ENCODE measurements at places on chromosomes 3 and 15.
A peak's percentile ranks its signal among the peaks of the same experiment; 100 is the strongest.

GRCh38 chr15:89197503-89197971 lies 23.8 kb downstream of the RLBP1 start:
- DNase-seq: no peak

DNA sequence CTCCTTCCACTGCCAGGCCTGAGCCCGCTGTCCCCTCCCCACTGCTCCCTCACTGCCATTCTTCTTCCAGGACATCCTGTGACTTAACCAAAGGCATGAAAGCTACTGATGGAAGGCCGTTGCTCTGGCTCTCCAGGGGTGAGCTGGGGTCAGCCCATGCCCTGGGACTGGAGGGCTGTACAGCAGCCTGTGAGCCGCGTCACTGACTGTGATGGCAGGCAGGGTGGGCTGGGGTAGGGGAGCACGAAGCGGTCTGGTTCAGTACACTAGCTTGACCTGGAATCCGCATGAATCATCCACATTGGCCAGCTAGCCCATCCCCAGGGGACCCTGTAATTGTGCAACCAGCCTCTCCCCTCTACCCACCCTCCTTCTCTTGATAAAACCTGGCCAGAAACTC lies 30.8 kb downstream of the CORO2B start:
- DNase-seq: no peak

DNA sequence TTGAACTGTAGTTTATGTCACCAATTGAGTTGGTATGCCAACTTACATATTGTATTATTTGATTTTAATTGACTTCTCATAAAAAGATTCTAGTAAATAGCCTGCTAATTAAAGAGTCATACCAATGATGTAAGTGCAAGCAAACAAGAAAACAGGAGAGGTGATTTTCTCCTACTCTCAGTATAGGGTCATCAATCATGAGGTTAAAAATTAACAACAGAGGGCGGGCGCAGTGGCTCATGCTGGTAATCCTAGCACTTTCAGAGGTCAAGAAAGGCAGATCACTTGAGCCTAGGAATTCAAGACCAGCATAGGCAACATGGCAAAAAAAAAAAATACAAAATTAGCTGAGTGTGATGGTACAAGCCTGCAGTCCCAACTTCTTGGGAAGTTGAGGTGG lies 108.7 kb downstream of the MYO9A start:
- no peak for DNase-seq

DNA sequence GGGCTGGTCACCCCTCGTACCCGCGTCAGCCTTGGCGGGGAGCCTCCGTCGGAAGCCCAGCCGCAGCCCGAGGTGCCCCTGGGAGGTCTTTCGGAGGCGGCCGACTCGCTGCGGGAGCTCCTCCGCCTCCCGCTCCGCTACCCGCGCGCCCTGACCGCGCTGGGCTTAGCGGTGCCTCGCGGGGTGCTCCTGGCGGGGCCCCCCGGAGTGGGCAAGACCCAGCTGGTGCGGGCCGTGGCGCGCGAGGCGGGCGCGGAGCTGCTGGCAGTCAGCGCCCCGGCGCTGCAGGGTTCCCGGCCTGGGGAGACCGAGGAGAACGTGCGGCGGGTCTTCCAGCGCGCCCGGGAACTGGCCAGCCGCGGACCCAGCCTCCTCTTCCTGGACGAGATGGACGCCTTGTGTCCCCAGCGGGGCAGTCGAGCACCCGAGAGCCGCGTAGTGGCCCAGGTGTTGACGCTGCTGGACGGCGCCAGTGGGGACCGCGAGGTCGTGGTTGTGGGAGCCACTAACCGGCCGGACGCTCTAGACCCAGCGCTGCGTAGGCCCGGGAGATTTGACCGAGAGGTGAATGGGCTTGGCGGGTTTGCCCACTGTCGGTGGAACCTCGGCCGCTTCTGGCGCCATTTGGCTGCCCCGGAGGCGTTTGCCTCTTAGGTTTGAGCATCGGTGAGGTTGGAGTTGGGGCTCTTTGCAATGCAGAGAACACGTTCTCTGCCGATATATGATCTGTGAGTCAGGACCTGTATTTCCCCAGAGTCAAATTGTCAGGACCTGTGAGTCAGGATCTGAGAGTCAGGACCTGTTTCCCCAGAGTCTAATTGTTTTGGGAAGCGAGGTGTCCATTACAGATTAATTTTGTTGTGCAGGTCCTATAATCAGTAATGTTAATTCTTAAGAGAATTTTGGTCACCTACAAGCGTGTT lies 24.9 kb upstream of the GATM start:
- peak; percentile 92 for DNase-seq

GRCh38 chr3:15964605-15965442 lies 167.0 kb upstream of the ANKRD28 start:
- no peak for DNase-seq

GRCh38 chr3:29771602-29772001 lies 490.7 kb downstream of the RBMS3 start:
- no peak for DNase-seq

GRCh38 chr3:72558001-72558400 lies 290.2 kb downstream of the SHQ1 start:
- no peak for DNase-seq

GRCh38 chr3:74315291-74315690 lies 299.2 kb downstream of the CNTN3 start:
- no peak for DNase-seq

GRCh38 chr15:80890341-80891005 lies 99.1 kb downstream of the MESD start:
- no peak for DNase-seq

DNA sequence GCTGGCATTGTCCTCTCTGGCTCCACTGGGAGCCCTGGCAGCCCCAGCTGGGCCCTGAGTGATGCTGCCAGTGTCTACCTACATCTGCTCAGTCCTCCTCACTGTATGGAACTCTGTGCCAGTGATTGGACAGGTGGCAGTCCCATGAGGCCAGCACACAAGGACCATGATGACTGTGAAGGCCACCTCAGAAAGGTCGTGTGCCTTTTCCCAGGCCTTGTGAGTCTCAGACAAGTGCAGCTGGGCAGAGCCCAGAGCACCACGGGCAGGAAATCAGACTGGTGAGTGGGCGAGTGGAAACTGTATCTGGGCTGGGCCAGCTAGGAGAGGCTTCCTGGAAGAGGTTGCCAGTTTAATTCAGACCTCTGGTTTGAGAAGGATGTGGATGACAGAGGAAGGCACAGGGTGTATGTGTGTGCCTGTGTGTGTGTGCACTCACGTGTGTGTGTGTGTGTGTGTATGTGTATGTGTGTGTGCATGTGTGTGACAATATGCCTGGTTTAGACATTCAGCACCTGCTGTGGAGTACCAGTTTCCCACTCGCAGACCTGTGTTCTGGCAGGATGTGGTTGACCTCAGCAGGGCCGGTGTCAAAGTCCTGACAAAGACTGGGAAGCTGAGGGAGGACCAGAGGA lies 7.0 kb downstream of the MAPKAPK3 start:
- DNase-seq: no peak

- DNase-seq: no peak
Observed at GRCh38 chr15:38849046-38849445, 284.4 kb upstream of the RASGRP1 start.

- no peak for DNase-seq
Observed at GRCh38 chr15:35470441-35470840, 75.5 kb downstream of the DPH6 start.

DNA sequence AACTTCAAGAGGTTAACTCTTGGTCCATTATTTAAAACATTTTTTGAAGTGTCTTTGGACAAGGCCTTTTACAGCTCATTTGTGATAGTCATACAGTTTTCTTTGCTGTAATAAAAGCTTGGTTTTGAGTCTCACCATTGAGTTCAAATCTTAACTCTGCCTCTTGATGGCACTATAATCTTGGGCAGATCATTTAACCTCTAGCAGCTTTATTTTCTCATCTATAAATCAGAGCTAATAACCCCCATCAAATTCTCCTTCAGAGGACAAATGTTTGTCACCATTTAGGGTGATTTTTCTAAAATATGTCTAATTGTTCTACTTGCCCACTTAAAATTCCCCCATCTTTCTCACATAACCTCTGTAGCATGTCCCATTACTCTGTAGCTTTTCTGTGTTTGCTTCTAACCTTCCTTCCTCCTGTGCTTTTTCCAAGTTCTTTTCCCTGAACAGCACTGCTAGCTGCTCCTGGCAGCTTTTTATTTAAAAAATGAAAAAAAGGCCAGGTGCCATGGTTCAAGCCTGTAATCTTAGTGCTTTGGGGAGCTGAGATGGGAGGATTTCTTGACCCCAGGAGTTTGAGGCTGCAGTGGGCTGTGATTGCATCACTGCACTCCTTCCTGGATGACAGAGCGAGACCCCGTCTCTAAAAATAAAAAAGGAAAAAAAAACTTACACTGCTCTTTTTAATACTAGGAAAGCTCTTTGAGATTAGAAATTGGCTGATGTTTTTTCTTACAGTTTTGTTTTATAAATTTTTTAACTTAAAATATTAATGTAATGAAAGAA lies 28.5 kb downstream of the UBE2E1 start:
- no peak for DNase-seq

DNA sequence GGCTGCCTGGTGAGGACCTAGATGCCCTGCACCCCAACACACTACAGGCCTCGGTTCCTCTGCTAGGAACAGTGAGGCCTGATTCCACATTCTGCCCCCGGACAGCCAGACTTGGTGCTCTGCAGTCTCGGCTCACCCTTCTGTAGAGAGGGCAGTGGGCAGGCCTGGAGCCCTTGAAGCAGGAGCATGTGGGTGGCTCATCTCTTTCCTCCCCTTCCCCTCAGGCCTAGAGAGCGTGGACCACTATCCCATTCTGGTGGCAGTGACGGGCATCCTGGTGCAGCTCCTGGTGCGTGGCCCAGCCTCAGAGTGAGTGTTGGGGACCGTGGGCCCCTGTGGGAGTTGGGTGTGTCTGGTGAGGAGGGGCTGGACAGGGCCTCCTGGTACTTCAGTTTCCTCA lies 3.3 kb downstream of the AMIGO3 start:
- DNase-seq: no peak

DNA sequence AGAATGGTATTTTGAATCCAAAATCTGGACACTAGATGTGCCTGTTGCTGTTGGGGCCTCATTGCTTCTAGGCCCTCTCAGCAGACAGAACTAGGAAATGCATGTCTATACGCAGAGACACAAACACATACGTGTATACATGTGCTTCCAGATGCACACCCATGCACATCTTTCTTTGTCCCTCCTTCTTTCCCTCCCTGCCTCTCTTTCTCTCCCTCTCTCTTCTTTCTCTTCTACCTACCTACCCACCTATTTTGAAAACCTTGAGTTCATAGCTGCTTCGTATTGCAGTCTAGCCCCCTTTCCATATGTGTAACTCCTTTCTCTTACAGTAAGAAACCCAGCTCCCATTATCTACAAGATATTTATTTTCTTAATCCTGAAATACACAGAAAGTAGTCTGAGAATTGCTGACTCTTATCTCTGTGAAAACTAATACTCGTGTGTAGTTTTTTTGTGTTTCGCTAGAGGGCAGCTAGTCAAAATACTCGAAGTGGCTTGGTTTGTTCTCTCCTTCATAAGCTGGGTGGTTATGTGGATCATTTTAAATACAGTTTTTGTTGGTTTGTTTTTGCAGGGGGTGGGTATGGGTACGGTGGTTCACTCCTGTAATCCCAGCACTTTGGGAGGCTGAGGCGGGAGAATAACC lies 18.5 kb downstream of the RPL32 start:
- DNase-seq: peak; percentile 71

- DNase-seq: no peak
Observed at GRCh38 chr3:188339410-188340295, 185.7 kb downstream of the LPP start.

DNA sequence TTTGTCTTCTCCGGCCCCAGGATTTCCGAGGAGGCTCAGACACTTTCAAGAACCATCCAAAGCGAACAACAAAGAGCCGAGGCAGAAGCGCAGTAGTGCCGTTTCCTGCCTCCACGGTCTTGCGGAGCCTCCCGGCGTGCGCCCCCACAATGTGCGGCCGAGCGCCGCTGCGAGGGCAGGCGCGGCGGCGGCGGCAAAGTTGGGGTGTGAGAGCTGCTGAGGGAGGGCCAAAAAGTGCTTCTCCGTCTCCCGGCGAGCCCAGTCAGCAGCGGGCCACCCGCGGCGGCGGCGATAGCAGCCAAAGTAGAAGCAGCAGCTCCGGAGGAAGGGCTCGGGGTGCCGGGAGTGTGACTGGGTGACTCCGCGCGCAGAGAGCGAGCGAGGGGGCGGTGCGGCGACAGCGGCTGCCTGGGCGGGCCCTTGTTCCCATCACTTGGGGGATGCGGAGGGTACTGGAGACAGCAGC lies 749.1 kb downstream of the ROBO1 start:
- DNase-seq: peak; percentile 69

- peak; percentile 43 for DNase-seq
Observed at GRCh38 chr3:192444096-192444790, 283.1 kb downstream of the FGF12 start.

GRCh38 chr3:141498598-141499223 lies 11.9 kb downstream of the RASA2 start:
- no peak for DNase-seq

GRCh38 chr3:167839460-167840134 lies 104.1 kb downstream of the SERPINI1 start:
- DNase-seq: no peak

- DNase-seq: peak; percentile 90
Observed at GRCh38 chr3:134374105-134374790, at the start of gene AMOTL2. Gene AMOTL2, minus strand, starts transcription at chr3:134374447. Its CDS starts 3,014 bp downstream, at chr3:134371433.

DNA sequence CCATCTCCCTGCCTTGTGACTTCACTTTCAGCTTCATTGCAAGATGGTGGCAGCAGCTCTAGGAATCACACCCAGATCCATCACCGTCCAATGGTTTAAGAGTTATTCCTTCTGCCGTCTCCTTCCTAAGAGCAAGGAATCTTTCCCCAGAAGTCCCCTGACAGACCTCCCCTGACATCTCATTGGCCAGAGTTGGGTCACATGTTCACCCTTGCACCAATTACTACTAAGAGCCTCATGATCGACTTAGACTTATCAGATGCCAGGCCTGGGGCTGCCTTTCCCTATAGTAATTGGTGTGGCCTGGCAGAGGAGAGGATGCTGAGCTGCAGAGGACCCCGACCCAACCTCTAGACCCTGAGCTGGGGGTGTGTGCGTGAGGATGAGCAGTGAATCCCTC lies 31.8 kb upstream of the RASGRF1 start:
- DNase-seq: no peak

GRCh38 chr3:128760881-128761280 lies 34.9 kb downstream of the RAB7A start:
- no peak for DNase-seq

DNA sequence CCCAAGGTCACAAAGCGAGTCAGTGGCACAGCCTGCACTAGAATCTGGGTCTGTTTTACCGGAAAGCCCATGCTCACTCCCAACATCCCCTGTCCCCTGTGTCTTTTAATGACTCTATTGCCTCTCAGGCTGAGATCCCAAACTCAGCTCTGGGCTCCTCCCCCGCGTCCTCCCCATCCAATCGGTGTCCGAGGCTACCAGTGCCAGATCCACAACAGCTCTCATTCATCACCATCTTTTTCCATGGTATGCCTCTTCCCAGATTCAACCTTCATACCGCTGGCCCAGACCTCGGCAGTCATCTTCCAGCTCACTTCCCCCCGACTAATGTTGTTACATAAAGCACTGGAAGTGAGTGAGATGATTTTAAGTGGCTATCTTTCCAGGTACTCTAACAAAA lies 16.1 kb upstream of the KY start:
- no peak for DNase-seq

DNA sequence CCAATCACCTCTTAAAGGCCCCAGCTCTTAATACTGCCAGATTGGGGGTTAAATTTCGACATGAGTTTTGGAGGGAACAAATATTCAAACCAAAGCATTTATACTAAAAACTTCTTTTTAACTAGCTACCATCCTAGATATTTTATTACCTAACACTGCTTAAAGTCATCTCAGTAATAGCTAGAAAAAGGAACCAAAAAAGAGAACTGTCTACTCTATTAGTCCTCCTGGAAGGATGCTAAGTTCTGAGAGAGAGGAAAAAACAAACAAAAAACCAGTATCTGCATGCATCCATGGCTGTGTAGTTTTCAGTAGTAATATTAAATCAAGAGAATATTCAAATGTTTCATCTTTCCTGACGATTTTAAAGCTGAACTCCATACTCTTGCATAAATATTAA lies 5.8 kb downstream of the CPOX start:
- DNase-seq: no peak
